ENCODE measurements at places on chromosomes 5 and 9. TPM values are rescaled to one million over a fixed set of nuclear protein-coding genes. Genes with fewer than 3 reads are reported as not detected.

TAF1L gene
- total RNA-seq = not detected

NR2F1-AS1 gene
- total RNA-seq = 22.3 TPM

PCDHGB3 gene
- total RNA-seq = 5.4 TPM

GRXCR2 gene
- not detected for total RNA-seq

GDF9 gene
- total RNA-seq = not detected

MVB12B gene
- 16.5 TPM for total RNA-seq

DNA sequence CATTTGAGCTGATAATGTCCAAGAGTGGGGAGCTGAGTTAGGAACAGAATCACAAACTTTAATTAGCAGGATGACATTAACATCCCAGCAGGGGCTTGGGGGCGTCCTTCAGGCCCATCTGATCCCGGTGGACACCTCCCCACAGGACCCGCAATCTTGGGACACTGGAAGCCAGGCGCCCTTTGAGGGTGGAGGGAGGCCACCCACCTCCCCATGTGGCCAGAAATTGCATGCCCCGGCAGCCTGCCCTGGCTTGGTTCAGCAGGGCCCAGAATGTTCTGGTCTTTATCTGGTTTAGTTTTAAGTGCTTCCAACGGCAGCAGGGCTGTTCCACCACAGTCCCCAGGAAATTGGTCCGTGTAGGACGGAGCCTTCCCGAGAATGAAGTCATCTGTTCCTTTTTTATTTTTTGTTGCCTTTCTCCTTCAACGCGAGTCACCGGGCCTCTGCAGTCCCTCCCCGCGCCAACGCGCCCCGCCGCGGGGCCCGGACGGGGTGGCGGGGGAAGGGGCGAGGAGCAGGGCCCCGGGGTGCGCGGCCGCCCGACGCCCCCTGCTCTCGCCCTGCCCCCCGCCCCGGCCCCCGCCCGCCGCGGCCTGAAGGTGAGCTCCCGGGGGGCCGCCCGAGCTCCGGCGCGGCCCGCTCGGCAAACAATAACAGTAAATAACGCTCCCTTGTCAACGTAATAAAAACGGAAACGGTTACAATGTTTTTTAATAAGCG lies 207.9 kb downstream of the C9orf50 start:
- no peaks in the 10 kb centered on the region for H3K27me3 ChIP-seq
- H3K36me3 ChIP-seq = no peaks in the 10 kb centered on the region
- peak overlapping the region; percentile 98 for H3K27ac ChIP-seq
- peaks cover 50% of the 10 kb centered on the region for H3K4me1 ChIP-seq
- DNase-seq = peak; percentile 94

DNA sequence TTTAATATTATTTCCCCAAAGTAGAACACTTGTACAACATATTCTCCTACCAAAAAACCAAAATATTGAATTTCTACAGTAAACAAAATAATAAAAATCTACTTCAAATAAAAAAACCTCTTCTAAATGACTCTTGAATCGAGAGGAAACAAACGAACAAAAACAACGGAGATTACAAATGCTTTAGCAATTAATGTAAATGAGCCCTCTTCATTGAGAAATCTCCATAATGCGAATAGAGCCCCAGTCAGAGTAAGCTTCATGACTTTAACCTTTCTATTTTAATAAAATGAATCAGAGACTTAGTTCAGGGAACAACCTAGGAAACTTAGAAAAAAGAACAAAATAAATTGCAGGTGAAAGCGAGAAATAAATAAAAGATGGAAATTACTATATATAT lies 129.3 kb upstream of the SEMA6A start:
- no peaks in the 10 kb centered on the region for H3K4me1 ChIP-seq
- H3K36me3 ChIP-seq = no peaks in the 10 kb centered on the region
- no peak for DNase-seq
- H3K4me3 ChIP-seq = no peak overlapping the region
- H3K27ac ChIP-seq = no peak overlapping the region
- H3K27me3 ChIP-seq = no peaks in the 10 kb centered on the region

DNA sequence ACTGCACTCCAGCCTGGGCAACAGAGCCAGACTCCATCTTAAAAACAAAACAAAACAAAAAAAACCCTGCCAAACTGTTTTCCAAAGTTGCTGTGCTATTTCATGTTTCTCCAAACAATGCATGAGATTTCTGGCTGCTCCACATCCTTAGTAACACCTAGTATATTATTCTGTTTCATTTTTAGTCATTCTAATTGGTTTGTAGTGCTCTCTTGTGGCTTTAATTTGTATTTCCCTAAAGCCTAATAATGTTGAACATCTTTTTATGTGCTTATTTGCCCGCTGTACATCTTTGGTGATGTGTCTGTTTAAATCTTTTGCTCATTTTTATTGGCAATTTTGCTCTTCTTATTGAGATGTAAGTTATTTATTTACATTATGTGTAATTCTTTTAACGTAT lies 18.4 kb upstream of the TTC1 start:
- H3K4me3 ChIP-seq = no peak overlapping the region
- H3K36me3 ChIP-seq = no peaks in the 10 kb centered on the region
- no peaks in the 10 kb centered on the region for H3K27me3 ChIP-seq
- H3K27ac ChIP-seq = no peak overlapping the region
- peaks cover 9% of the 10 kb centered on the region for H3K4me1 ChIP-seq
- DNase-seq = no peak

GRCh38 chr9:114888607-114889006 lies 41.8 kb downstream of the TNFSF8 start:
- no peaks in the 10 kb centered on the region for H3K4me1 ChIP-seq
- no peak overlapping the region for H3K27ac ChIP-seq
- H3K27me3 ChIP-seq = no peaks in the 10 kb centered on the region
- H3K4me3 ChIP-seq = no peak overlapping the region
- no peak for DNase-seq

DNA sequence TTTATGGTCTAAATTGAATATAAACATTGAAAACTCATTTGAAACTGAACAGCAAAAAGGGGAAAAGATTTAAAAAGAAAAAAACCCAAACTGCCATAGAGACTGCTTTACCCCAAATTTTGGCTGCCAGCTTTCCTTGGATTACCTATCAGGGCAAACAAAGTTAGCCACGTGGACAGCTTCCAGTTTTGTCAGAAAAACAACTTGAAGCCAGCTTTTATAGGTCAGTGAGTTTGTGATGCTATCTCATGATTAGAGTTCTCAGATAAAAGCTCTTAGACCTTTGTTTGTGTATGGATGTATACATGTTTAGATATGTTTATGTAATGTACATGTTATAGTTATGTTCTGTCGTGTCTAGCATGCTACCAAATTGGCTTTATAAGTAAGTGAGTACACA lies 16.1 kb downstream of the FBP2 start:
- H3K4me3 ChIP-seq = no peak overlapping the region
- no peak for DNase-seq
- H3K4me1 ChIP-seq = no peaks in the 10 kb centered on the region
- no peaks in the 10 kb centered on the region for H3K36me3 ChIP-seq

- no peaks in the 10 kb centered on the region for H3K27me3 ChIP-seq
- H3K4me3 ChIP-seq = no peak overlapping the region
- no peaks in the 10 kb centered on the region for H3K4me1 ChIP-seq
- no peak for DNase-seq
- H3K36me3 ChIP-seq = no peaks in the 10 kb centered on the region
Measured at GRCh38 chr9:137647096-137647714, 28.4 kb downstream of the EHMT1 start.

DNA sequence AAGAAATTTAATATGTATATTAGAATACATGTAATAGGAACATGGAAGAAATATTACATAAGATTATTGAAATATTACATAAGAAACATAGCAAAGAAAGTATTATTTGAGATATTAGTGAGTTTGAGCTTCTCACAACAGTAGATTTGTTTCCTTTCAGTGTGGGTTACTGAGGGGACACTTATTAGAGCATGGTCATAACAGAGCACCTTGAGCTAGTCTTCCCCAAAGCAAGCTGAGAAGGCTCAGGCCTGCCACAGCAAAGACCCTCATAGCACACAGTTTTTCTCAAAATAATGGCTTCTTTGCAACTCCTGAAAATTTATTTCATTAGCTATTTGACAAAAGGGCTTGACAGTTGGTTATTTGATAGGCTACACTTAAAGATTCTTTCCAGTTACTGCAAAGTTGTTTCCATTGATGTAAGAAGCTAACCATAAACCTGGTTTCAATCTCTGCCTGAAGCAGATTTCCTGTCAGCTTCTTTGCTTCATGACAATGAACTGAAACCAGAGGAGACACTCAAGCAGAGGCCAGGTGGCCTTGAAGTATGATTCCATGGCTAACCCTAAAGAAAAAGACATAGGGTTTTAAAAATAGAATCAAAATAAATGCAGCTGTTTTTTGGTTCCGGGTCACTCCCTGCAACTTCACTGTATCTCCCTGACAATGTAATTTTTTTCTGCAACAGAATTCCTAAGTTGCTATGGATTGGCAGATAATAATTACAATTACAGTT lies 68.6 kb downstream of the ERMP1 start:
- H3K4me3 ChIP-seq = no peak overlapping the region
- no peaks in the 10 kb centered on the region for H3K27me3 ChIP-seq
- H3K27ac ChIP-seq = no peak overlapping the region
- DNase-seq = no peak
- H3K36me3 ChIP-seq = peaks cover 59% of the 10 kb centered on the region

DNA sequence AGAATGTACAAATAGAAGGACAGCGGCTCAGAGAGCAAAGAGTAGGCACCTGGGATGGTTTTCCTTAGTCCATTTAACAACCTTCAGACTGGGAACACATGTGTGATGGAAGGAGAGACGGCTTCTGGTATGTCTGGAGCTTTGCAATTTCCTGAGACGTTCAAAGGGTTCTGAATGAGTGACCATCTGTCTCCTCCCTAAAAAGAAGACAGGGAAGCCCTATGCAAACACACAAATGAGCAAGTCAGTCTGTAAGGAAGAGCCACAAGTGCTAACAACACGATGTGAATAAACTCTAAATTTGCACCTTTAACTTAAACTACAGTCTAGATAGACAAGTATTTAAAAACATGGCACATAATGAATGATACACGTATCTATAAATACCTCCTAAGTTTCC lies 391.0 kb downstream of the ICE1 start:
- no peaks in the 10 kb centered on the region for H3K27me3 ChIP-seq
- H3K4me3 ChIP-seq = no peak overlapping the region
- no peak for DNase-seq
- no peak overlapping the region for H3K27ac ChIP-seq

DNA sequence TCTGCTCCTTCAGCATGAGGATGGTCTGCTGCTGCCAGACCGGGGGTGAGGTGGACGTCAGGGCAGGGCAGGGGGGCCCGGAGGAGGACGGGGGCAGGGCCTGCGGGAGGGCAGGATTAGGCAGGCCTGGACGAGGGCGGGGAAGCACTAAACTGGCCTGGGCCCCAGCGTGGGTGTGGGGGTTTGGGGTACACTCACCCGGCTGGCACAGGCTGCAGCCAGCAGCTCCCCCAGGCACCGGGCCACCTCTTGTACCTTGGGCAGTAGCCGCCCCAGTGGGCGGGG lies 5.5 kb downstream of the SAPCD2 start:
- no peaks in the 10 kb centered on the region for H3K36me3 ChIP-seq
- H3K4me1 ChIP-seq = peaks cover 14% of the 10 kb centered on the region
- no peaks in the 10 kb centered on the region for H3K27me3 ChIP-seq
- H3K4me3 ChIP-seq = no peak overlapping the region
- H3K27ac ChIP-seq = no peak overlapping the region
- DNase-seq = no peak

DNA sequence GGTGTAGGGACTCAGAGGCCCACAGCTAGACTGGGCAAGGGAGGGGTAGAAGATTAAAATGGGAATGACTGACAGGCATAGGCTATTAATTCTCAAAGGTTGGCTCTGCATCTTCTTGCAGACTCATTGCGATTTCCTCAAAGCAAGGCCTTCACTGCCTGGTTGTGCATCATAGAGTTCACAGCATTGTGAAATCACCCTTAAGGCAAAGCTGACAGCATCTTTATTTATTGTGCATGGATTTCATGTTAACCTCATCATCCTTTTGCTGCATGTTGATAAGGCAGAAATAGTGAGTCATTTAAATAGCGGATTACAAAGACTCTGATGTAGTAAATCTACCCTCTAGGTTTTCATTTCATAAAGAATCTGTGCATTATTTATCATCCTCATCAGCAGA lies 13.6 kb upstream of the PALM2AKAP2 start:
- DNase-seq = no peak
- no peak overlapping the region for H3K27ac ChIP-seq
- H3K36me3 ChIP-seq = no peaks in the 10 kb centered on the region
- H3K27me3 ChIP-seq = no peaks in the 10 kb centered on the region
- H3K4me1 ChIP-seq = no peaks in the 10 kb centered on the region
- H3K4me3 ChIP-seq = no peak overlapping the region

- H3K36me3 ChIP-seq = no peaks in the 10 kb centered on the region
- H3K27me3 ChIP-seq = no peaks in the 10 kb centered on the region
- H3K4me3 ChIP-seq = no peak overlapping the region
- H3K4me1 ChIP-seq = peaks cover 25% of the 10 kb centered on the region
- no peak for DNase-seq
Measured at GRCh38 chr9:34501889-34502425, 20.8 kb downstream of the ENHO start.

- H3K27ac ChIP-seq = no peak overlapping the region
- no peak for DNase-seq
- no peaks in the 10 kb centered on the region for H3K36me3 ChIP-seq
- no peaks in the 10 kb centered on the region for H3K27me3 ChIP-seq
- no peaks in the 10 kb centered on the region for H3K4me1 ChIP-seq
- H3K4me3 ChIP-seq = no peak overlapping the region
Measured at GRCh38 chr9:10804486-10804885, 191.7 kb upstream of the PTPRD start.

DNA sequence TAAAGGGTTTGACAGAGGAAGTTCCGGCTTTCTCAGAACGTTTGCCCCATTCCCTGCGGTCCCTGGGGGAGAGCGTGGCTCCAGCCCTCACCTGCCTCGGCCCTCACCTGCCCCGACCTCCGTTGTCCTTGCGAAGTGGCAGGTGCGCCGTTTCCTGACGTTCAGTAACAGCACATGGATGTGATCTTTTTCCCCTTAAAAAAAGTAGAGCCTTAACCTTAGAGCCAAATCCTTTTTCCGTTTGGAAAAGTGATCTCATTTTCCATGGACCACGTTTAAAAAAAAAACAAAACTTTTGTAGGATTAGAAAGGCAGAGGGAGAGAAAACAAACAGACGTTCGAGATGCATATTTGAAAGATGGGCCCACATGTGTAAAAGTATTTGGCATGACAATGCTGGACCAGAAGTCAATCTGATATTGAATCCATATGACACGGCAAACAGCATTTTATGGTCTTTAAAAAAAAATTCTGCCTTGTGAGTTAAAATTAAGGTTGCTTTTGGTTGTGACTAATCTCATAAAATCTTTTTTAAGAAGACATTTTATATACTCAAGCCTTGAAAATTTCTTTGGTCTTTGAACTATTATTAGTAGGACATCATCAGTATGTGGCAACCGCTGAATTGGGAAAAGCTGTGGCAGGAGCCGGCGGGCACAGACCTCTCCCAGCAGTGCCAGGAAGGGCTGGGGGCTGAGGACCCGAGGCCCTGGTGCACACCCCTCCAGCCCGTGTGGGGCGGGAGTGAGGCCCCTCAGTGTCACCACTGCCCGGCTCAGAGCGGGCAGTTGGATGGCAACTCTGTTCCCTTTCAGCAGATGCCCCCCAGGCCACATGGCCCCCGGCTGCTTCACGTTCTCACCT lies 42.5 kb upstream of the EXOC3 start:
- peaks cover 38% of the 10 kb centered on the region for H3K4me1 ChIP-seq
- peak; percentile 67 for DNase-seq
- no peaks in the 10 kb centered on the region for H3K27me3 ChIP-seq
- H3K4me3 ChIP-seq = peak overlapping the region; percentile 23

GRCh38 chr5:113230711-113231652 lies 203.8 kb downstream of the TSSK1B start:
- no peak overlapping the region for H3K27ac ChIP-seq
- no peaks in the 10 kb centered on the region for H3K27me3 ChIP-seq

Data from vagina (tissue), 2 donors.